Hindlimb muscle (tissue), 1 donor: ENCODE measurements at places on chromosomes 5 and 9.

DNA sequence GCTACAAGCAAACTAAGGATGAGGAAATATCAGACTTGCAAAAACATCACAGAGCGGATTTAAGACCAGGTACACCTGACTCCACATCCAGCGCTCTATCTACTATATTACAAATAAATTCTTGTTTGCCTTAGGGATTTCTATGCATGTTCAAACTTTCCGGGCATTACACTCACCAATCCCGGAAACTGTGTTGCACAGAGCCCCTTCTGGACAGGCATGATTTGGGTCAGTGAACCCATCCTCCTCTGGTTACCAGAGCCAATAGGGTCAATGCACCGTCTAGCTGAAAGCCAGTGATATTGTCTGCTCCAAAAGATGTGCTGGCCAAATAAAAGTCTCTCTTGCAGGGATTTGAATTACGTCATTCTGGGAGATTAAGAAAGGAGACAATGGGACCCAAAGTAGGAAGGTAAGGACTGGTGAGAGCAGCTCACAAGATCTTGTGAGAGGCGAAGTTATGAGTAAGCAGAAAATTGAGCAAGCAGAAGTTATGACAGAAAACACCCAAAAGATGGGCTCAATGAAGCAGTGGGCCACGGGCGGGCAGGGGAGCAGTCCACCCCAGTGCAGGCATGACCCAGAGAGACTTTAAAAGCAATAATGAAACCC, 155.8 kb upstream of the RAI14 start:
- no peak for DNase-seq

DNA sequence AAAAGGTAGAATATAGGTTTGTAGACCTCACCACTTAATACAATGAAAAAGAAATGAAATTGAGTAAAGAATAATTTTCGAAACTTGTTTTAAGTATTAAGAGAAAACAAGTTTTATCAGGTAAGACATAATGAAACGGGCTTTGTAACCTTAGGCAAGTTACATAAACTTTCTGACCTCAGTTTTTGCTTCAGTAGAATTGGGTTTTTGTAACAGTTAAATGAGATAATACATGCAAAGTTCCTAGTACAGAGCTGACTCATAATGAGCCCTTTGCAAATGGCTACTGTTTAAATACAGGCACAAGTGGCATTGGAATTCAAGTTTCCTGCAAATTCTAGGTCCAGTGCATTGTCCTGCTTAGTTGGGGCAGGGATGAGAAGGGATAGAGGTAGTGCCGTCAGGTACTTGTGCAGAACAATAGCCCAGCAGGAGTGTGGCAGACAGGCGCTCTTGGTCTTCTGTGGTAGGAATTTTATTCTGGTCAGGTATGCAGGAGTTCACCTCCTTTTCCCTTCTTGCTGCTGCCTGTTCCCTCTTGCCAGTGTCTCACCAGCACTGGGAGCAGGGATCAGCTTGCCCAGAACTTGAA, 203.8 kb downstream of the PBX3 start:
- DNase-seq: no peak

DNA sequence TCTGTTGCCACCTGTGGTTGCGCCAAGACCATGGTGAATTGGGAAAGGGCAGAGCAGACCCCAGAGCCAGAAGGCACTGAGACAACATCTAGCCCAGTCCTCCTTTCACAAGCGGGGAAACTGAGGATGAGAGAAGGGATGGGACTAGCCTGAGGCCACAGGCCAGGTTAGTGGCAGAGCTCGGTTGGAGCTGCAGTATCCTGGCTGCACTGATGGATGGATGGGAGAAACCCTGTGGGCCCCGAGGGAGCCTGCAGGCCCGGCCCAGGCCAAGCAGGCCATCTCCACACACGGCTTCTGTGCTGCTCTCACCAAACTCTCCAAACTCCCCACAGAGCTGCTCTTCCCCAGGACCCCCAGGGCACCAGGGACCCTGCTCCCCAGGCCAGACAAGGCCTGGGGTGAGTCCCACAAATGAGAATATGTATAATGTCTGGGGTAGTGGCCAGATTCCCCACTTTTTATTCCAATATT, 60.2 kb downstream of the TSTD2 start:
- no peak for DNase-seq

DNA sequence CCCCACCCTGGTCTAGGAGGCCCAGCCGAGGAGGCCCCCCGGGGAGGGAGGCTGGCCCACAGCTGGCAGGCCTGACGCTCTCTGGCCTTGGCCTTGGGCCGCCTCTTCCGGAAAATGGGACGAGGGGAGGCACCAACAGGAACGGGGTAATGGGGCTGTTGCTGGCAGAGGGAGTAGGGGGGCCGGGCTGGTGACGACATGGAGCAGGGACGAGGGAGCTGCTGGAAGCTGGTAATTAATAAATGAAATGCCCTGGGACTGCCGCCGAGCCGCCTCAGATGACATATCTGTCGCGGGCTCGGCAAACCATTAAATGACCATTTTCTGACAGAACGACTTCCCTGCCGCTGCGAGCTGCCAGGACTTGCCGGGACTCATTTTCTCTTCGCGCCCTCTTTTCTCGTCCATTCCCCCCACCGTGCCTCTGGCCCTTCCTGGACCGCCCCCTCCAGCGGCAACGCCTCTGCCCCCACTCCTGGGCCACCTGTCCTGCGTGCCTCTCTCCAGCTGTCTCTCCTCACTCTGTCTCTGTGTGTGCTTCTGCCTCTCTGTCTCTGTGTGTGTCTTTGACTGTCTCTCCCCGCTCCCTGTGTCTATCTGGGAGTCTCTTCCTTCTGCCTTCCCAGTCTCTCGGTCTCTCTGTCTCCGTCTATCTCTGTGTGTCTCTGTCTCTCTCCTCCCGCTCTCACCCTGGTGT, 215.7 kb downstream of the PAX5 start:
- DNase-seq: peak; percentile 8

- peak; percentile 4 for DNase-seq
Measured at GRCh38 chr5:93929131-93929530, 187.7 kb upstream of the POU5F2 start.

GRCh38 chr5:121793791-121794190, 57.9 kb upstream of the FTMT start:
- DNase-seq: no peak

GRCh38 chr5:178465861-178466288, 124.3 kb downstream of the COL23A1 start:
- DNase-seq: no peak
